ENCODE measurements at places on chromosomes 6 and 20. TPM values are rescaled to one million over a fixed set of nuclear protein-coding genes. Genes with fewer than 3 reads are reported as not detected.
A peak's percentile ranks its signal among the peaks of the same experiment; 100 is the strongest.

- no peak for DNase-seq
These were observed 2.2 kb downstream of the RXRB start for GRCh38 chr6:33198159-33198852.

DNA sequence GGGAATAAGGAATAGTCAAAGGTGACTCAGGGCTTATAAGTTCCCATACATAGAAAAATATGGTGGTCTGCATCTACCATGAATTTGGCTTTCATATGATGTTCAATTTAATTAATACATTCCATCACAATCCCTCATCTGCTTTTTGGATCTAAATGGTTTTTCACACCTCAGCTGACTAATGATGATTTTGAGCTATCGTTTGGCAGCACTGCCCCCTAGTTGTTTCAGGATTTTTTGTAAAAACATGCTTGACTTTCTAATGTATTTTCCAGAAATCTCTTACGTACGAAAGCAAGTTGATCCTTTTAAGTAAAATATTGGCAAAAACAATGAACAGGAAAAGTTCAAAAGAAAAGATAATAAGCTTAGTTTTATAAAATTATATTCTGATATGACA is 408.6 kb upstream of the ADGRB3 start:
- DNase-seq: peak; percentile 14

PRDM1 gene
- total RNA-seq: 5.3 TPM

DNA sequence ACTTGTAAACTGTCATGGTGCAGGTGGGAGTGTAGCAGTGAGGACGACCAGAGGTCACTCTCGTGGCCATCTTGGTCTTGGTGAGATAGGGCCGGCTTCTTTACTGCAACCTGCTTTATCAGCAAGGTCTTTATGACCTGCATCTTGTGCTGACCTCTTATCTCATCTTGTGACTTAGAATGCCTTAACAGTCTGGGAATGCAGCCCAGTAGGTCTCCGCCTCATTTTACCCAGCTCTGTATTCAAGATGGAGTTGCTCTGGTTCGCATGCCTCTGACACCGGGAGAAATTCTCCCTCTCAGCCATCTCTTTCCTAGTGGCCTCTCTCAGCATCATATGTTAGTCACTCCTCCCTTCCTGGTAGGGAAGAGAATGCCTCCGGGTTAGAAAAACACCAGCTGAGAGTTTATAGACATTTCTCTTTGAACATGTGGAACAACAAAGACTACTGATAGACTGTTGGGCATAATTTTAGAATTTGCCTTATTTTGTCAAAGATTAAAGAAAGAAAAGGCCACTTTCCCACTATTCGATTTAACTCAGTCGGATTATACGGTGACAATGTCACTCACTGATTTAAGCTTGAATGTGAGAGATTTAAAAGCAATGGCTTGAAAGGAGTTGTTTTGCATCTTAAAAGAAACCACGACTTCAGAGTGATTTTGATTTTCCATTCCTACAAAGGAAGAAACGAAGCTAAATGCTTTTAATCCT is 67.9 kb upstream of the SNX9 start:
- no peak for DNase-seq

SYCP2L gene
- total RNA-seq: 0.26 TPM

GRCh38 chr20:39123185-39123557 is 161.0 kb downstream of the DHX35 start:
- no peak for DNase-seq

DOK5 gene
- total RNA-seq: 0.13 TPM

- DNase-seq: peak; percentile 40
These were observed 4.8 kb downstream of the PPP1R10 start for GRCh38 chr6:30612213-30612612.

HTR1B gene
- under 0.01 TPM for total RNA-seq

CARMIL1 gene
- 13.7 TPM for total RNA-seq

DNA sequence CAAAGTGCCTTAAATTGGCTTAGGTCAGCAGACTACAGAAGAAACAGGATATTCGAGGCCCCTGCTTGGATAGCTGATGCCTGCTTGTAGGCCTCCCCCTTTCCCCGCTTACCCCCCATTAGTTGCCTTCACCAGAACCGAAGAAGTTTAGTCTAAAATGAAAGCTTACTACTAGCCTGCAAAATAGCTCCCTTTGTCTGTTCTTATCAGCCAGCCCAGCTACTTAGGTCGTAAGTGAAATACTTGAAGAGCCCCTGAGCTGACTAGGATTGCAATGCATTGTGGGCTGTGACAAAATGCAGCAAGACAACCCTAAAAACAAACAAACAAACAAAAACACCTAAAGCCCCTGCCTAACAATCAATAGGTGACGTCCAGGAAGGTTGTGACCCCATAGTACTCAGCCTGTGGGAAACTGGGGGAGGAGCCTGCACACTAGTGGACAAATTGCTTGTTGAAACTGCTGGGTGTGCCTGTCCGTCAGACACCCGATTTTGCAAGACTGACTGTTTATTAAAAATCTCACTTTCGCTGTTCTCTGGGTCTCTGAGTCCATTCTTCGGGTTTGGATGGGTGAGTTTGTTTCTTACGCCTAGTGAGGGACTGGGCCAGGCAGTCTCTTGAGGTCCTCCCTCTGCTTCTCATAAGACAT is 105.0 kb upstream of the DUSP22 start:
- DNase-seq: no peak

PLA2G7 gene
- total RNA-seq: not detected

GRCh38 chr6:28673787-28674671 is 148.3 kb downstream of the GPX5 start:
- peak; percentile 74 for DNase-seq

DNA sequence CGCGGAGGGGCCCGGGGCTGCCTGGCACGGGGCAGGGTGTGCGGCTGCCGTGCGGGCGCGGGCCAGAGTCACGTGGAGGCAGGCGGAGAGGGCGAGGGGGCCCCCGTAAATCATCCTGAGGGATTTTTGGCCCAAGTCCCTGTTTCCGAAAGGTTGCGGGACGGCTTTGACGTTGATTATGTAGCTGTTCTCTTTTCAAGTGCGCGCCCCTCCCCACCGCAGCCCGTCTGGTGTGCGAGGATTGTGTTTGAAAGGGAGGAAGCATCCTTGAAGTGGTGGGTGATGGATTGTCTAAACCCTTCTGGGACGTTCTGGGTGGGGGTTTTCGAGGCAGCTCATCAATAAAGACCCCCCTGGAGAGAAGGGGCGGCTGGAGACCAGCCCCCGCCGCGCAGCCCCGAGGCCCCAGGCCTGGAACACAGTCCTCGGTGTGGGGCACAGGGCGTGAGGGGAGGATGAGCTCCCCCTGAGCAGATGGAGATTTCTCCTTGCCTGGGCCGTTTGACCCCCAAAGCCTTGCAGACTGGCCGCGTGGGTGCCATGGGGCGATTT is 7.0 kb upstream of the FOXF2 start:
- DNase-seq: no peak

- no peak for DNase-seq
These were observed 157.7 kb downstream of the GJA1 start for GRCh38 chr6:121593011-121593641.

GRCh38 chr6:133567636-133568035 is 321.3 kb upstream of the TCF21 start:
- DNase-seq: peak; percentile 23

- DNase-seq: no peak
These were observed 11.0 kb upstream of the CFAP206 start for GRCh38 chr6:87396595-87397392.

- DNase-seq: no peak
These were observed 22.3 kb downstream of the COL19A1 start for GRCh38 chr6:69888482-69889233.

GRCh38 chr6:55047451-55048044 is 126.8 kb upstream of the HCRTR2 start:
- no peak for DNase-seq

DNA sequence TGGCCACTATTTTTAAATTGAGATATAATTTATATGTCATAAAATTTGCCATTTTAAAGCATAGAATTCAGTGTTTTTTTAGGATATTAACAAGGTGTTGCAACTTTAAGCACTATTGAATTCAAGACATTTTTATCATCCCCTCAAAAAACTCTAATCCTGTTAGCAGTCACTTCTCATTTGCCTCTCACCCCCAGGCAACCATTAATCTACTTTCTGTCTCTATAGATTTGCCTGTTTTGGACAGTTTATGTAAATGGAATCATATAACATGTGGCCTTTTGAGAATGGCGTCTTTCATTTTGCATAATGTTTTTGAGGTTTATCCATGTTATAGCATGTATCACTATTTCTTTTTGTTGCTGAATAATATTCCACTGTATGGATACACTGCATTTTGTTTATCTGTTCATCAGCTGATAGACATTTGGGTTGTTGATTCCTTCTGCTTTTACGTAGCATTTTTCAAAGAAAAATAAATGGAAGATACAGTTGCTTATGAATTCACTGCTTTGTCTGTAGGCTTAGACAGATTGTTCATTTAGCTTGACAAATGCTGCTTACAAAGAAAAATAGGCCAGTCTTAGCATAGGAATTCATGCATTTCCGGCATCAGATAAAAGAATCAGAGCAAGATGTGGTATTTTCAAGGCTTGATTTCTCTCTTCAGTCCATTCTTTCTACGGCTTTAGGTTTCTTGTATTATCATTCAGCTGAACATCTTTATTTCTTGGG is 52.9 kb downstream of the STK4 start:
- no peak for DNase-seq

GRCh38 chr6:82567621-82568020 is 204.0 kb downstream of the TPBG start:
- DNase-seq: peak; percentile 73

VSTM2L gene
- total RNA-seq: 5.0 TPM

DNA sequence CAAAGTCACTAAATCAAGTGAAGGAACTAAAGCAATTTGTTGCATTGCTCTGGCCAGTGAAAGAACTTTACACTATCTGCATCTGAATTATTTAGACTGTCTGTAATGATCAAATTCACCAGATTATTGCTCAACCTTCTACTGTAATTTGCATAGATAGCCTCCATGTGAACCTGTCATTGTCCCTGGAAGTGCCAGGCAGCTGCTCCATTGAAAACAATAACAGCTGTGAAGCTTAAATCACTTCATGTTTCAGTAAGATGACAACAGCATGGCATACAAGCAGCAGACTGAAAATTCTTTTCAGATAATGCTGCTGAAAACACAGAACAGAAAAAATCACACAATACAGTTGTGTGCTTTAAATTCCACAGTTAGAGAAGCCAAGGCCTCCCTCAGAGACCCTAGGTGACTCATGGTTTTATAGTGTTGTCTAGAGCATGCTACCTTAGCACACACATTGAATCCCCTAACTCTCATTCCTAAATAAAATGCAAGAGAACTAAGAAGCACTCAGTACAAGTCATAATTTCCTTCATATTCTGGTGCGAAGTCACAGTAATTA is 248.9 kb downstream of the TPBG start:
- DNase-seq: no peak

- no peak for DNase-seq
These were observed 35.7 kb downstream of the COX4I2 start for GRCh38 chr20:31673435-31673834.

DNA sequence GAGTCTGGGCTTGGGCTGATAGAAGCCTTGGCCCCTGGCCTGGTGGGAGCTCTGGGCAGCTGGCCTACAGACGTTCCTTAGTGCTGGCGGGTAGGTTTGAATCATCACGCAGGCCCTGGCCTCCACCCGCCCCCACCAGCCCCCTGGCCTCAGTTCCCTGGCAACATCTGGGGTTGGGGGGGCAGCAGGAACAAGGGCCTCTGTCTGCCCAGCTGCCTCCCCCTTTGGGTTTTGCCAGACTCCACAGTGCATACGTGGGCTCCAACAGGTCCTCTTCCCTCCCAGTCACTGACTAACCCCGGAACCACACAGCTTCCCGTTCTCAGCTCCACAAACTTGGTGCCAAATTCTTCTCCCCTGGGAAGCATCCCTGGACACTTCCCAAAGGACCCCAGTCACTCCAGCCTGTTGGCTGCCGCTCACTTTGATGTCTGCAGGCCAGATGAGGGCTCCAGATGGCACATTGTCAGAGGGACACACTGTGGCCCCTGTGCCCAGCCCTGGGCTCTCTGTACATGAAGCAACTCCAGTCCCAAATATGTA is 957 bp upstream of the VEGFA start:
- no peak for DNase-seq

OR2H2 gene
- total RNA-seq: not detected

DNA sequence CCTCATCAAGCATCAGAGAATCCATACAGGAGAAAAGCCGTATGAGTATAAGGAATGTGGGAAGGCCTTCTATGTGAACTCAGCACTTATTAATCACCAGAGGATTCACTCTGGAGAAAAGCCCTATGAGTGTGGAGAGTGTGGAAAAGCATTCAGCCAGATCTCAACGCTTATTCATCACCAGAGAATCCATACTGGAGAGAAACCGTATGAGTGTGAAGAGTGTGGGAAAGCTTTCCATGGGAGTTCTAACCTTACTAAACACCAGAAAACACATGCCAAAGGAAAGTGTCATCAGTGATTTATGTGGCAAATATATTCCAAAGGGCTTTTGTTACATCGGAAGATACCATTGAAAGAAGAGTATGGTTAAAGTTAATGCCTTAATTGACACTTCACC is 25.4 kb downstream of the ZKSCAN8 start:
- DNase-seq: peak; percentile 77

DNA sequence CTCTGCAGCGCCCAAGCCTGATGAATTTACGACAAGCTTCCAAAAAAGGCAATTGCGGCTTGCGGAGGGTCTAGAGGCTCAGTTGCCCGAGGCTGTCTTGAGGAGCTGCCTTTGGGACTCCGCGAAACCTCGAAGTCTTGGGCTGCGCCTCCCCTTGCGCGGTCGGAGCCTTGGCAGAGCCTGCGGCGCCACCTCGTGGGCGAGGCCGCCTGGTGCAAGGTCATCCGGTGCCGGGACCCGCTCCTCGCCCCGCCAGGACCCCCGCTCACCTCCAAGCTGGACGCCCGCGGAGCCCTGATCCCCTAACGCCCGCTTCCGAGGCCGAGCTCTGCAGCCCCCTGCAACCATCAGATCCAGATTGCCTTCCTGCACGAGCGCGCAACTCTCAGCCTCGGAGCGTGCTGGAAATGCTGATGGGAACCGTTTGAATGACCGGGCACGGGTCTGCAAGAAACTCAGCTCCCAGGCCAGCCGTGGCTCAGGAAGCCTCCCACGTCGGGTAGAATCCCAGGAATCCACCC is 14.9 kb upstream of the FAM210B start:
- no peak for DNase-seq

DNA sequence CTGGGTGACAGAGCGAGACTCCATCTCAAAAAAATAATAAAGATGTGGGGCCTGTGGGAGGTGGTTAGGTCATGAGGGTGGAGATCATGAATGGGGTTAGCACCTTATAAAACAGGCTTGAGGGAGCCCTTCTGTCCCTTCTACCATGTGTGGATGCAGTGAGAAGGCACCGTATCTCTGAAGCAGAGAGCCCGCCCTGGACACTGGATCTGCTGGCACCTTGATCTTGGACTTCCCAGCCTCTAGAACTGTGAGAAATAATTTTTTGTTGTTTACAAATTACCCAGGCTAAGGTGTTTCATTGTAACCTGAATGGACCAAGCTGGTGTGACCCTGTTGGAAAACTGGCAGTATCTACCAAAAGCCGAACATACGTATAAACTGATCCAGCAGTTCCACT is 15.7 kb upstream of the PANK2 start:
- DNase-seq: no peak

All from bronchial epithelial cell (primary cell).